Activated CD4-positive, alpha-beta T cell treated with anti-CD3 and anti-CD28 coated beads, Interleukin-2, amount 10 ng/mL, durations not matched to agents 24 days and 14 days (primary cell): ENCODE measurements at places on chromosomes 4 and X.
A peak's percentile ranks its signal among the peaks of the same experiment; 100 is the strongest.

GRCh38 chr4:55468724-55469123, 73.0 kb downstream of the TMEM165 start:
- no peak for DNase-seq

DNA sequence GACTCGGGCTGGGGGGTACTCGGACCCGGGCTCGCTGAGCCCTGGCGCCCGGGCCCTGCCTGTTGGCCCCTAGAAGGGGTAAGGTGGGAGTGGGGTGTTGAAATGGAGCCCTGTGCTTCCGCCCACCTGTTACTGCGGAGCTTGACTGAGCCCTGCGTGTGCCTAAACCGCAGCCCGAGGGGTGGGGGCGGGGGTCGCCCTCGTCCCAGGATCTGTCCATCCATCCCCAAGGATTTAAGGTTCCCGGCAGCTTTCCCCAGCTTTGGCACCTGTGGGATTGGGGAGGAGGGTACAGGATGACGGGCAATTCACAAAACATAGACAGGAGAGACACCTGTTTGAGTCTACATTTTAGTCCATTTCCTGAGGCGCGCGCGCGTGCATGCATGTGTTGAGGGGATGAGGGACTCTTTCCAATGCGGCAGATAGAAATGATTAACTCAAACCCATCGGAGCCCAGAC, 779 bp downstream of the GABRQ start:
- no peak for DNase-seq

DNA sequence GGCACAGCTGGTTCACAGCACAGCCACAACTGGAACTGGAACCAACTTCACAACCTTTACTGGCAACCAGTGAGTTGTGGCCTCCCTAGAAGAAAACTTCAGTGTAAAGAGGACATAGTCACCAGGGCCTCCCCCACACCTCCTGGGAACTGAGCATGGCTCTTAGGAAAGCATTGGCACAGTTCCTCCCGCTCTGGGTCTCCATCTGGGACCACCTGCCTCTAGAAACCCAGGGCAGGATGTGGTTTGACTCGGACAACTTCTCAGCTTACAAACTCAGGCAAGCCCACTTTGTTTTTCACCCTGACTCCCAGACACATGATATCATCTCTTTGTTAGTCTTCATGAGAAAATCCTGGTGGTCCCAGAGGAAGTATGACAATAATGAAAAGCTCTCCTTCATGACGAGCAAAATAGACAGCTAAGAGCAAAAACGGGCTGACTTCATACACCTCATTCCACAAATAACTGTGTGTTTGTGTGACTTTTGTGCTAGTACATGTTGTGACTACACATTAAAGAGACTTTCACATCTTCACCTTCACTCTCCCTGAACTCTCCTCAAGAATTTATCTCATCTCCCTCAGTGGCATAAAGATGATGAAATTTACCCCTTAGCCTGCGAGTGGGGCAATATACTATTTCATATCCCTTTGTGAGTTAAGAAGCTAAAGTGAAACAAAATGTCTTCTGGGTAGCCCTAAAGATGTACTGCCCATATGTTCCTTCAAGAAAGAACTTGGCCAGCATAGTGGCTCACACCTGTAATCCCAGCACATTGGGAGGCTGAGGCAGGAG, 75.4 kb downstream of the SH3KBP1 start:
- DNase-seq: no peak

- peak; percentile 20 for DNase-seq
Measured at GRCh38 chr4:90689739-90690138, 562.5 kb downstream of the CCSER1 start.

- DNase-seq: no peak
Measured at GRCh38 chr4:149344436-149344835, 471.2 kb downstream of the IQCM start.

DNA sequence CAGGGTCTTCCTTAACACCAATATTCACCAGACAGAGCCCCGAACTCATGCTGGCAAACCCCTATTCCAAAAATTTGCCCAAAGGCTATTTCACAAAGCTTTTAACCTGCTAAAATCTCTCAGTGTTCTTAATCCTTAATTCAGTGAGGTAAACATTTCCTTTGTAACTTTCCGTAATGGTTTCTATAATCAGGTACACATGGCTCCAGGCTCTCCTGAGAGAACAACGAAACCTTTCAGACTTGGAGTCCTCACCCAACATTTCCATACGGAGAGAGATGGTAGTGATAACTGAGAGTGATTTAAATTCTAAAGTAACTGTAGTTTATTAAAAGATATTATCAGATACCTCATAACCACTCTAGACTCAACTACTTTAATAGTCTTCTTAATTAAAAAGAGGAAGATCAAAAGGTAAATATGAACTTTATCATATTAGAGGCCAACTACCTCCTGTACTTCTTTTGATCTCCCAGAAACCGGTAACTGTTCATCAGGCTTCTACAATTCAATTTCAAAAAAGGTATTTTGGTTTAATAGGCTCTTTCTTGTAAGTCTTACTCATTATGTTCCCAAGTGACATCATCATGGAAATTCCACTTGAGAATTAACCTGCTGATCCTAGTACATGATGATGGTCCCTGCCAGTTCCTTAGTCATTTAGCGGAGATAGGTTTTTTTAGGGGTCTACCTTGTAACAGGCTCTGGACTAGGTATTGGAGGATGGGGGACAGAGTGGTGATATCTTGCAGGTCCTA, 91.4 kb upstream of the UCP1 start:
- no peak for DNase-seq

- DNase-seq: peak; percentile 81
Measured at GRCh38 chr4:8435656-8436121, 4.8 kb downstream of the ACOX3 start.

DNA sequence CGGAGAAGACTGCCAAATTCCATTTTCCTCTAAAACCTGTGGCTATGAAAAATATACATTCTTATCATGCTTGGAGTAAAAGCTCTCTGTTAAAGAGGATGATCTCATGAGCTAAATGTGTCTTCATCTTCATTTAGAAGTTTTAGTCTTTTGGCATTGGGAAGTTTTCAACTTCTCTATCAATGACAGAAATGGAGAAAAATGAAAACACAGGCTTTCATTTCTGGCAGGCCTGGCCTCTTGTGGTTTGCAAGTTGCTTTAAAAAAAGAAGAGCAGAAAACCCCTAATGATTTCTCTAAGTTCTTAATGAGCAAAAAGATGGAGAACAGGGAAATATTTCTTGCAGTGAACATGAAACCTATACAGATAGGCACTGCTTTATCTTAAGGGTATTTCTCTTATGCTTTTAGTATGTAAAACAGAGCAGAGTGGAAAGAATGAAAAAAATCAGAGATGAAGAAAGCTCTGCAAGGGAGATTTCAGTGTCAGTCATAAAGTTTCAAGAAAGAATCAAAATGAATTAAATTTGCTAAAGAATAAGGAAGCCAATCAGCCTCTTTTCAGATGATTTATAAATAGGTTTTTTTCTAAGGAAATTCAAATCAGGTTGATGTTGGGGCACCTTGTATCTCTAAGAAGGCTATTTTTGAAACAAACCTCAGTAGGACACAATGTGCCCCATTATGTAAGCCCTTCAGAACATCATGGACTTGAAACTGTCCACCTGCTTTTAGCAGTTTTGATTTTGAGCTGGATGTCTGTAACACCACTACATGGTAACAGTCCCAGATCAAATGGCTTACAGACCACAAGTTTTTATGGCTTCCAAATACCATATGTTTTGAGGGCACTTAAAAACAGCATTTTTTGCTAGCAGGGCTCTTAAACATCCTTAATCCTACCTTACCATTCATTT, 225.0 kb downstream of the GRIA3 start:
- no peak for DNase-seq

DNA sequence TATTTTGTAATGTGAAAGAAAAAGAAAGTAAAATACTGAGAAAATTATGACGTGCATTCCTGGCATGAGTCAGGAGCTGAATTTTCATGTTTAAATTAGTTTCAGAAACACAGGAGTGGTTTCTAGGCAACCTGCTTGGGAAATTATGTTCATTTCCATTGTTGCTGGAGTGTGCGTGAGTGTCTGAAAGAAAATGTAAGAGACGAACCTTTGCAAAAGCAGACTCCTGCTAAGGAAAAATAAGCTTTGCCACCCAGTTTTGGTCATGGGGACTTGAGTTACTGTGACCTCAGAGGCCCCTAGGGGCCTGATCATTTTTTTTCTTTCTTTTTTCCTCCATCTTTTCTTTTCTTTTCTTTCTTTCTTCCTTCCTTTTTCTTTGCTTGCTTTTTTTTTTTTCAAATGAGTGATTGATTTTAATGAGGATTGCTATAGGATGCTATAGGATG, 18.8 kb upstream of the CHRNA9 start:
- DNase-seq: peak; percentile 90

DNA sequence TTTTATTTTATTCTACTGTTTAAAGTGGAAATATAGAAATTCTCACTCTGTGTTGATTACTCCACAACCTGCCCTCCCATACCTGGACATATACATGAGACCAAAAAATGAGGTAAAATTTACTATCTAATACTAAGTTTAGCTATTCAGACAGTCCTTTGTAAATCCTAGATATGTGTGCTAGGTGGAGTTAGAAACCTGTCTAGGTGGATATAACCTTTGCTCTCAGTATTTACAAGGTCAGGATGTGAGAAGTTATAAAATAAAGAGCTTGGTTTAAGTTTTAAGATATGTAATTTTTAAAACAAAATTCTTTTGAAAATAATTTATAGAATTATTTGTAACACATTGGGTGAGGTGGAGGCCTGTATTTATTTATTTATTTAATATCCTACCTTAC, 221.5 kb downstream of the PCDH7 start:
- DNase-seq: no peak

DNA sequence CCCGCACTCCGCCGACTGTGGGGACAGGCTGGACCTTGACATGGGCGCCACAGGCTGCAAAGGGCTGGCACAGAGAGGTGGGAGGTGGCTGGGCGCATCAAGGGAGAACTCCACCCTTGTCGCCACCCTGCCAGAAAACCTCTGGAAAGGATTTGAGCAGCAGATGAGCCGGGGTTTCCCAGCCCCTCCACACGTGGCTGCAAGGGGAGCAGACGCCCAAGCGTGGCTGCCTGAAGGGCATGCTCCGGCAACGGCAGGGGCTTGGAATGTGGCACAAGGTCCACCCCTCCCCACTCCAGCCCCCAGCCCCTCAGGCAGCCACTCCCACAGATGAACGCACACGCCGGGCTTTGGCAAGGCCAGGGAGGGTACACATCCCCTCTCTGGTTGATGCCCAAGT, 4.6 kb downstream of the BGN start:
- DNase-seq: no peak

DNA sequence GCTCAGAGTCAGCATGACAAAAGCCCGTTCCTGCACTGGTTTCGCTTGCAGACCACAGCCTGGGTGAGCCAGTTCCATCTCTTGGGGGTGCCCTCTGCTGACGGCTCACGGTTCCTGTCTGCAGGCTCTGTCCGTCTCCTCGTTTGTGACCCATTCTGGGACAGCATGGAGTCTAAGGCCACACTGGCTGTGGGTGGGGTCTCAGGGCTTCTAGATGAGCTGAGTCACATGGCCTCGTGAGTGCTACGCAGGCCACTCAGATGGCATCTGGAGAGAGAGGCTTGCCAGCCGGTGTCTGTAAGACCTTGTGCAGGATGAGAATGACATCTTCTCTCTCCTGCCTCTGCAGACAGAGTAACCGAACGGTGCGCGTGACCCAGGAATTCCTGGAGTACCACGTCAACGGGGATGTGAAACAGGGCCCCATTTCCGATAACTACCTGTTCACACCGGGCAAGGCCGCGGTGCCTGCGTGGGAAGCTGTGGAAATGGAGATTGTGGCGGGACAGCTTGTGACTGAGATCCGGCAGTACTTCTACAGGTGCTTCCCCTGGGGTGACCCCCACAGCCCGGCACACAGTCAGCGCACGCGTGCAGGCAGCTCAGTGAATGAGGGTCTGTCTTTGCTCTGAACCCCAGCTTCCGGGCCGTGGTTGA, 31.6 kb upstream of the MRFAP1 start:
- DNase-seq: no peak

GRCh38 chr4:119240568-119240967, 28.1 kb downstream of the USP53 start:
- DNase-seq: no peak

DNA sequence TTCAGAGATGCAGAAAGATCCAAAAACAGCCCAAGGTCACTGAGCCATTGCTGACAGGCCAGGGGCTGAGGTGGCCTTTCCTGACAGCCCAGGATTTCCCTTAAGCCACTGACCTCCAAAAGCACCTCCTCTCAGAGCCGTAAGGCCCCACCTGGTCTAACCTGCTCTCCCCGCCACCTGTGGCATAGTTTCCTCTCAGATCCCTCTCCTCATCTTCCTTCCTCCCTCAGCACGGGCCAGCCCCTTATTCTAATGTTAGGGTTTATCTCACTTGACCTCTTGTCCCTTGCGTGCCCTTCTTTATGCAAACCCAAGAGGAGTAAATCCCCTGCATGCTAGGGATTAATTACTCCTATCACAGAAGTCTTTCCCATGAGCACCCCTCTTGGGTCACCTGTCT, 113.0 kb downstream of the RBM47 start:
- no peak for DNase-seq

DNA sequence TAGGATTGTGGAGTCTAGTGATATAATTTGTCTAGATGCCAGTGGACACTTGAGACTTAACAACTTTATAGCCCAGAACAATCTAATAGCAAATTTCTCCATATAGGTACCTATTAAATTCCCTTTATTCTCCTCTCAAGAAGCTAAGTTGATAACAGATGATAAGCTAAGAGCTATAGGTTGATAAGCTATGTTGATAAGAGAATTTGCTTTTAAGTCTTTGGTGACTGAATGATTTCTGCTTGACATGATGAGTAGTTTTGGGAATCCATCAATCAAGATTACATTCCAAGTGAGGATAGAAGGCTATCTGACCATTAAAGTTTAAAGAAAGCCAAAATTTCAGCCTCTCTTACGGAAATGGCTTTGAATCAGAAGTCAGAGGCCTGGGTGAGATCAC, 131.6 kb downstream of the EMCN start:
- no peak for DNase-seq

DNA sequence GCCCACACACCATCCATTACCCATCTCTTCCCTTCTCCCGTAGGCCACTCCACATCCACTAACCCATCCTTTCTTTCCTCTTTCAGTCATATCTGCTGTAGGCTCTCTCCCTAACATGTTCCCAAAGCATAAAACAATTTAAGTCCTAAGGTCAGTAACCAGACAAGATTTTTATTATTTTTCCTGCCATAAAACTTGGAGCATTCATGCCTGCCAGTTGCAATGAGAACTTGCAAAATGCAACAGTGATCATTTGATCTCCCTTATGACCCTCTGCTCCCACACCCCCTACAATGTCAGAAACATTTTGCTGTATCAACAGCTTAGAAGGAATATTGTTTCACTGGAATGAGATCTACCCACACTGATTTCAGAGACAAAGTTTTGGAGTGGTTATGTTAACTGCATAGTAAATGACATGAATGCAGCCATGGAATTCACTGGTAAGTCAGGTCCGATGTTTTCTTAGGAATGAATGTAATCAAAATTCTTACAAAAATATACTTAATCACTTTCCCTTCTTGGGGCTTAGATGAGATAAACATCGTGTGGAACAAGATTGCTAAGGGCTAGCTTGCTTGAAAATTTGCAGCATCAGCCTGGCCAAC, 5.7 kb downstream of the NIPAL1 start:
- no peak for DNase-seq

- DNase-seq: no peak
Measured at GRCh38 chr4:136400829-136401228, 1131.5 kb downstream of the PCDH18 start.
